ENCODE measurements at places on chromosomes 16 and 17.

GRCh38 chr16:27241658-27242057 lies 26.9 kb downstream of the NSMCE1 start:
- no peak for DNase-seq

- DNase-seq = no peak
These were observed 188.3 kb upstream of the MON1B start for GRCh38 chr16:77002644-77003043.

GRCh38 chr16:704552-705380 lies 835 bp downstream of the FBXL16 start:
- DNase-seq = no peak

DNA sequence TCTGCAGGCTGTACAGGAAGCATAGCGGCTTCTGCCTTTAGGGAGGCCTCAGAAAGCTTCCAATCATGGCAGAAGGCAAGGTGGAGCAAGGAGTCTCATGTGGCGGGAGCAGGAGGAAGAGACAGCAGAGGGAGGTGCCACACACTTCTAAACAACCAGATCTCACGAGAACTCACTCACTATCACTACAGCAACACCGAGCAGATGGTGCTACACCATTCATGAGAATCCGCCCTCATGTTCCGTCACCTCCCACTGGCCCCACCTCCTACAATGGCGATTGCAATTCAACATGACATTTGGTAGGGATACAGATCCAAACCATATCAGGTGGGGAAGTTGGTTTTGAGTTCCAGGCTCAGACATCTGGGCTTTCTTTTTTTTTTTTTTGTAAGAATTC lies 31.9 kb upstream of the NUDT7 start:
- DNase-seq = no peak

GRCh38 chr16:28309811-28310311 lies 17.5 kb downstream of the SBK1 start:
- DNase-seq = no peak

- DNase-seq = no peak
These were observed 218.7 kb downstream of the XYLT1 start for GRCh38 chr16:17252064-17252463.

DNA sequence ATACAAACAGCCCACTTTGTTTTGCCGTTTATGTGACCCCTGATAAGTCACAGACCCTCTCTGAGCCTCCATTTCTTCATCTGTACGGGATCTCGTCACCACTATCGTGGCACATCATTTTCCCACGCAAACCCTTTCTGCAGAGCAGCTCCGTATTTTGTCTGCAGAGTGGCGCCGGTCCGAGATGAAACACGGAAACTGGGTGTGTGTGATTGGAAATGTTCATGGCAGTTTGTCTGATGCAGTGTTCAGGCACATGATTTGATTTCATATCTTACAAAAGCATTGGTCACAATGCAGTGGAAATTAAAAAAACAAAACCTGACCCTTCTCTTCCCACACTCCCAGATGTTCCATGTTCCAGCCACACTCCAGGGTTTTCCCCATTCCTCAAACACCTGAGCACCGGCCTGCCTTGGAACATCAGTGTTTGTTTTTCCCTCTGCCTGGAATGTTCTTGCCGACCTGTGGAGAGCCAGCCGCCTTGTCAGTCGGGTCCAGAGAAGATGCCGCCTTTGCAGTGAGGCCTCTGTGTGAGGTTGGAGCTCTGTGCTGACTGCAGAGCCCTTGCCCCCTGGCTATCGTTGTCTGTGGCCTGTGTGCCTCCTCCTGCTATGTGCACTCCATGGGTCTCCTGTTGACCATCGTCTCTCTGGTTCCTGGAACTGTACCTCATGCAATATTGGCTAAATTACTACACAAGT lies 39.2 kb downstream of the NT5M start:
- DNase-seq = no peak

DNA sequence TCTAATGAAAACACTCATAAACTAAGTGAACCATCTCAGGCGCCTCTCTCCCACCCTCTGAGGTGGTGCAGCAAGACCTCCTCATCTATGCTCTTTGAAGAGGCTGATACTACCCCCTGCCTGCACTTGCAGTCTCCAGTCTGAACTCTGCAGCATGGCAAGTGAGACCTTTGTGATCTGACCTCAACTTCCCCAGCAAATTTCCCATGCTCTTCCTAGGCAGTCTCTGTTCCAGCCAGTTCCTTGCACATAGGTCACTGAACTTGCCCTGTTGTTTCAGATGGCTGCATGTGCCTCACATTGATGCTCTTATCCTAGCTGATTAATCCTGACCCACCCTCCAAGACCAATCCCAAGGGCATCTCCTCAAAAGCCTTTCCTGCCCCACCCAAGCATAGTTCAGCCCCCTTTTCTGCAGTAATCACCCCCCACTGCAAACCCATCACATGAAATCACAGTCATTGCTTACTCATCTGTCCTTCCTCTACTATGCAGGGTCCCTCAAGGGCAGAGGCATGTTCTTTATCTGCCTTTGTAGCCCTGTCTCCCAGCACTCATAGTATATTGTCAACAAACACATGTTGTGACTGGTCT lies 42.0 kb downstream of the TBX21 start:
- DNase-seq = no peak

GRCh38 chr17:73506470-73507435 lies 137.5 kb downstream of the SDK2 start:
- peak; percentile 74 for DNase-seq

DNA sequence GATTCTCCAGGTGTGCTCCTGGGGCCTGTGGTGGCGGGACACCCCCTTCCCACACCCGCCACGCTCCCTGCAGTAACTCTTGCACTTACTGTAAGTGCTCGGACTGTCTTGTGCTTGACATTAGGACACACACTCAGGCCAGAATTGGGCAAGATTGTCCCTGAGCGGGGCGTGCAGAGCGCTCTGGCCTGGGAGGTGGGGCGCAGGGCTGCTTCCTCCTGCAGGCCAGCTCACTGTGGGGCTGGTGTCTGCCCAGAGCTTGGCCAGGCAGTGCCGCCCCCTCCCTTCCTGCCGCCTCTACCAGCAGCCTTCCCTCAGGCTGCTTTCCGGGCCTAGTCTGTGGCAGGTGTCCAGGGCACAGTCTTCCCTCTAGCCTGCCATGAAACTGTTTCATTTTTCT lies 6.1 kb upstream of the ATP6V0C start:
- no peak for DNase-seq

DNA sequence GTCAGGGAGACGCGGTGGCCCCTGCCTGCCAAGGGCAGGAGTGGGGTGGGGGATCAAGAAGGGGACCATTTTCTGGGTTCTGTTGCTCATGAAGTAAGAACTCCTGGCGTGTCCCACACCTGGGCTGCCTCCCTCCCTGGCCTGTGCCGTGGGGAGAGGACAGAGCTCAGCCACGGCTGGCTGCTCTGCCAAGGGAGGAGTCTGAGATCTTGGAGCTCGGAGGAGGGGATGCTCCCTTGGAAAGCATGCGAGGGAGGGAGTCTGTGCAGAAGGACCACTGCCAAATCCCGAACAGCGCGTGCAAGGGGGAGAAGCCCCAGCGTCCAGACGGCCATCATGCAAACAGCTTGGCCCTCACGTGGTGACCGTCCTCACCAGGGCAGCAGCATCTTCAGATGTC lies 64.2 kb upstream of the ZNF469 start:
- DNase-seq = no peak

GRCh38 chr16:58499092-58499511 lies 841 bp upstream of the NDRG4 start:
- DNase-seq = no peak

- DNase-seq = no peak
These were observed 127.6 kb upstream of the NOG start for GRCh38 chr17:56465886-56466285.

- DNase-seq = no peak
These were observed 15.3 kb downstream of the OSBPL7 start for GRCh38 chr17:47806026-47806912.

DNA sequence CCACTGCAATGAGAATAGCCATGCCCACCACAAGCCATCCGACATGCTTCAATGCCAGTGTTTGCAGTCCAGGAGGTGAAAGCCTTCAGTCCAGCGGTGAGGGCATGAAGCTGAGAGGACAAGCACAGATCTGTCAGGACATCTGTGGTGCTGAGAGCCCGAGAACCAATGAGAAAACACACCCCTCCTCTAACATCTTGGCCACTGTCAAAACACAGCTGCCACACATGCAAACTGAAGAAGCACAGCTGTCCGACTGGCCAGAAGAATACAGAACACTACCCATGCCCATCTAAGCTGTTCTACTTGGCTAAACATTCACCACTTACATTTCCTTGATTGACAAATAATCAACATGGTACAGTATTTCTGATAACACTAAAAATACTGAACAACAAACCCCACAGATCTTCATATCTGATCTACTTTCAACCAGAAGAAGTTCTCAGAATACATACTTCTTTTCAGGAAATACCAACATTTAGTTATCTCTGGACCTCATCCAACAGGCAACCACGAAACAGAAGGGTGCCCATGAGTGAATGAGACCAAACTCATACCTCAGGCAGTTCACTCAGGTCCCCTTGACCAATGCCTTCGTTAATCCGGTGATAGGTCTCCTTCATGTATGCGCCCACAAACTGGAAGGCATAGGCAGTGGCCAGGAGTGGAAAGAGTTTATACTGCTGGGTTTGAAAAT lies 10.2 kb upstream of the FBF1 start:
- DNase-seq = no peak

DNA sequence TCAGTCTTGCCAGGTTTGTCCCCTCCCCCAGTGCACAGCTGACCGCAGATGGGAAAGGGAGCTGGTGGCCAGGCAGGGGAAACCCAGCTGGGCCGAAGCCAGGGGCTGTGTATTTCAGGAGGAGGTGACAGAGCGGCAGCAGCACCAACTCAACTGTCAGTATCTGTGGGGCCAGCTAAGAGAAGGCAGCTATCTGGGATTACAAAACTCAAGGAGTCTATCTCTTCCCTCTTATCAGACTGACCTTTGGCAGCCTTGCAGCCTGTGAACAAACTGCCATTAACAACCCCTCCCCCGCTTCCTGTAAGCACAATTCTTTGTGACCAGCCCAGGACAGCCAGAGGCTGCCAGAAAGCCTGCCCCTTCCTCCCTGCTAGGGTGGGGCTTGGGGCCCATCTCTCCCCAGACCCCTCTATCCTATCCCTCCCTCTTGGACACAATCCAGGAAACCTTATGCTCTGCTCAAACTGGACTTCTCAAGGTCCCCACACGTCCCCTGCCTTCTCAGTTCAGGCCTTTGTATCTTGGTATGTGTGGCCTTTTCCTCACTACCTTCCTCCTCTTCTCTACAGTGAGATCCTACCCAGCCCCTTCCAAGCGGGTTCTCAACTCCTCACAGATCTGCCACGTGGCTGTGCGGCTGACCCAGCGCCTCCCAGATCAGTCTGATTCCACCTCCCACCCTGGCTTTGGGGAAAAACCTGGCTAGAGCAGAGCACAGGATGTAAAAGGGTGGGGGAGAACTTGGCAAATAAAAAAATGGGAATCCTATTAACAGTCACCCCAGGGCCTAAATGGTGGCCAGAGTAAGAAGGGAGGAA lies 10.5 kb downstream of the ST3GAL2 start:
- DNase-seq = peak; percentile 91

DNA sequence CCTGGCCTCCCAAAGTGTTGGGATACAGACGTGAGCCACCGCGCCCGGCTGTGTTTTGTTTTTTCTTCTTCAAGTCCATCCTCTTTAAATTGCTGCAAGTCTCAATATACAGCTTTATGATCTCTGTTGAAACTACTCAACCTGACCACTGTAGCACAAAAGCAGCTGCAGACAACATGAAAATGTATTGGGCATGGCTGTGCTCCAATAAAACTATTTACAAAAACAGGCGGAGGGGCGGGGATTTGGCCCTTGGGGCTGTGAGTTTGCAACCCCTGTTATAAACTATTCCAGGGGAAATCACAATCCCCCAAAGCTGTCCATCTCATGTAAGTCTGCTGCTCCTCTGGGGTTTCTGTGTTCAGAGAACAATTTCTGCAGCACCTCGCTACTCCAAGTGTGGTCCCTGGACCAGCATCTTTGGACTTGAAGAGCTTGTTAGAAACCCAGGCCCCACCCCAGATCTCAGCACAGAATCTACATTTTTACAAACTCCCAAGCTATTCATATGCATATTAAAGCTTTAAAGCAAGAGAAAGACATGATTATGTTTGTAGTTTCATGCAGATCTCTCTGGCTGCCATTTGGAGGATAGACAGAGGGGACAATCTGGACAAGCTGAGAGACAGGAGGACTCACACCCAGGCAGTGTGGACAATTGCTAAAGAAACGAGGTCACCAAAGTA lies 33.6 kb downstream of the TEKT5 start:
- no peak for DNase-seq

GRCh38 chr17:68511254-68511670 lies 968 bp upstream of the PRKAR1A start:
- no peak for DNase-seq

- DNase-seq = no peak
These were observed 1.6 kb downstream of the PYCARD start for GRCh38 chr16:31200821-31201568.

DNA sequence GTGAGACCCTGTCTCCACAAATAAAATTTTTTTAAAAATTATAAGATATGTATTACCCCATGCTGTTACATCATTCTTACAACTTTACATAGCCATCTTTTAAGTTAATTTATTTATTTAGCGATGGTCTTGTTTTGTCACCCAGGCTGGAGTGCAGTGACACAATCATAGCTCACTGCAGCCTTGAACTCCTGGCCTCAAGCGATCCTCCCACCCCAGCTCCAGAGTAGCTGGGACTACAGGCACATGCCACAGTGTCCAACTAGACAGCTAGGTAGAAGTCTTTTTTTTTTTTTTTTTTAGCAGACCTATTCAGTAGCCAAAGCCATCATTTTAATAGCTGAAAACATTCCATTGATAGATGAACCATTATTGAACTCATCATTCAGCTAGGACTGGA lies 92.7 kb downstream of the NDE1 start:
- DNase-seq = no peak

GRCh38 chr17:48500435-48501426 lies 30.1 kb downstream of the HOXB1 start:
- no peak for DNase-seq
